ENCODE measurements at places on chromosomes 3 and 15.

- no peak for DNase-seq
Measured at GRCh38 chr15:70717237-70717793, 46.0 kb downstream of the UACA start.

- no peak for DNase-seq
Measured at GRCh38 chr15:84881520-84881830, 3.0 kb upstream of the SLC28A1 start.

DNA sequence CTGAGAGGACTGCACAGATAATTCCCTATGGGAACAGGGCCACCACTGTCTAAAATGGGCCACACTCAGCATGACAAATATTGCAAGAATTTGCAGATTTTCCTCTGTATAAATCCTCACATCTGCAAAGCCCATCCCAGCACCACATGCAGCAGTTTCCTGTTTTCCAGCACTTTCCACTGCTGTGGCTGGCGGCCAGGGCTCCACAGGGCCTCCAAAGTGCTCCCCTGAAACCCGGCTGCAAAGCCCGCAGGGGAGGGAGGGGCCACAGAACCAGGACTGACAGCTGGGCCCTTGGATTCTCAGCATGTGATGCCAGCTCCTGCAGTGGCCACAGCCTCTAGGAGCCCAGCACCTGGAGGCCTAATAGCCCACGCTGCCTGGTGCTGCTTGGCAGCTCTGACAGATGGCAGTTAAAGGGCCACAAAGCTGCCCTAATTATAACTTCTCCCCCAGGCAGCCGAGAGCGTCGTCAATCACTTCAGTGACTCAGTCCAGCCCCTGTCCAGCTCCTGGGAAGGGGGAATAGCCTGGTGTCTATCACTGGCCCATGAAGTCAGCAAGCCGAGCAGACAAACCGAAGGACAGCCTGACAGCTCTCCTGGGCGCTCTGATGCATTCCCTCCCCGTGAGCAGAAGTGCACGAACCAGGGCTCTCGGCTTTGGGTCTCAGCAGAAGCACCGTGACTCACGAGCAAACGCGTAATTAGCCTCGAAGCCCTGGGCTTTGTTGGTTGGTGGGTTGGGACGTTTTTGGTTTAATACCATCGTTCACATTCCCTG lies 4.7 kb downstream of the LRRC15 start:
- DNase-seq, result no peak

- DNase-seq, result no peak
Measured at GRCh38 chr15:64285871-64286270, 70.1 kb downstream of the CSNK1G1 start.

DNA sequence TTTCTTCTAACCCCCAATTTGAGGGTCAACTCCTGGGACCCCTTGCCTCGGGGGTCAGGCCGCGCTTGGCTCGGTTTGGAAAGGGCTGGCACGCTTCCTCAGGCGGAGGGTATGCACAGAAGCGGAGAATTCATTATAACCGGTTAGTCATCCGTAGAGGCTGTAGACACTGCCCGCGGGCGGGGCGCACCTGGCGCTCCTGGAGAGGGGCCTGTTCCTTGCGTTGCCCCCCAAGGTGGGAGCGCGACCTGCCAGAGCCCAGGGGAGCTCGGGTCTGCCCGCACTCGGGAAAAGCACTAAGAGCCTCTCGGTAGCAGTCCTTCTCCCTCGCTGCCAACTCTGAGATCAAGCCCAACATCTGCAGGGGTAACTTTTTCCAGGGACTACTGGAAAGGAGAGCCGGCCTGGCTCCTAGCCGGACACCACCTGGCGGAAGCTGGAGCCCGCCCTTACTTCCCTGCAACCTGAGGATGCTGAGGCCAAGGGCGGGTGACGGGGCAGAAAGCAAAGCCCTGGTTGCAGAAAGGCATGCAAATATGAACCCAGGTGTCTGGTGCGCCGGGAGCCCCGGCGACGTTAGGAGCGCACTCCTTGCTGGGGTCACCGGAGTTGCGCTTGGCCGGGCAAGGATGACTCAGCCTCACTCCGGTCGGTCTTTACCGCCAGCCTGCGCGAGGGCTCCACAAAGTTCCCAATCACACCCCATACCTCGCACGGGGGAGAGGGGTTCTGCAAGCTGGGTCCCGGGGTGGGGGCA lies 1.5 kb upstream of the CACNA2D3 start:
- no peak for DNase-seq

GRCh38 chr15:70801109-70801508 lies 37.8 kb upstream of the UACA start:
- DNase-seq, result no peak

DNA sequence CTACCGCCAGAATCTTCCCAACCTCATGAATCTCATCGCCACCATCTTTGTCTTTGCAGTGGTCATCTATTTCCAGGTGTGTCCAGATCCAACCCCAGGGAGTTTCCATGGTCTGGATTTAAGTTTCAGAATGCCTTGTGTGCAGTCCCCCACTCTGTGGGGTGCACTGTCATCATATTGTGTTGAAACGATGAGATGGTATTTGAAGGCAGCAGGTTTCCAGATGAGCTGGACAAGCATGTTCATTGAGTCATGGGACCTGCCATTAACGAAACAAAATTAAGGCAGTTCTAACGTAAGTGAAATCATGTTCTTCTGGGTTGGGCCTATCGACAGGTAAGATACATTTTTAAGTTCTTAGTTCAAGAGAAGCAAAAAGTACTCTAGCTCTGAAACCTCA lies 12.7 kb downstream of the SEC61A1 start:
- no peak for DNase-seq

DNA sequence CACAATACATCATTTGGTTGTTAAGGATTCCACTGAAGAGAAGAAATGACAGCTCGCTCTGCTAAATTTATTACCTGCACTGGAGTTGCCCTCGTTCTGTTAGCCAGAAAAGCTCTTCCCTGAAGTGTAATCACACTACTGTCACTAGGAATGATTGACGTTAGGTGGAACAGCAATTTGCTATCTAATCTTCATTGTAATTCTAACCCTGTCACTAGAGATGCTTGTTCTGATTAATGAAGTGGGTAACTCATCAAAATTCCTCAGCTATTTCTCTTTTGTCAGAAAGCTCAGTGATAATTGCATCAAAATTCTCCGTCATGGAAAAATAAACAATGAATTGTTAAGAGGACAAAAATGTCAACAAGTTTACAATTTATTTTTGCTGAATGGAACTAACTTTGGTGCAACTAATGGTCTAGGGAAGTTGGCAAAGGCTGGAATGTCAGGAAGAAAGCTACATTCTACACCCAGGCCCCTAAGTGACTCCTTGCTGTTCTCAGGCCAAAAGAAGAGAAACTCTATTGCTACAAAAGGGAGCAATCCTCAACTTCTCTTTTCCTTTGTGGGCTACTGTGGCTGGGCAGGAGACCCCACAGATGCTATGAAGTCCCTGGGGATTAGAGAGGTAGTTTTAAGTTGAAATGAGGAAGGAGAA lies 34.1 kb downstream of the CCDC191 start:
- DNase-seq, result no peak

DNA sequence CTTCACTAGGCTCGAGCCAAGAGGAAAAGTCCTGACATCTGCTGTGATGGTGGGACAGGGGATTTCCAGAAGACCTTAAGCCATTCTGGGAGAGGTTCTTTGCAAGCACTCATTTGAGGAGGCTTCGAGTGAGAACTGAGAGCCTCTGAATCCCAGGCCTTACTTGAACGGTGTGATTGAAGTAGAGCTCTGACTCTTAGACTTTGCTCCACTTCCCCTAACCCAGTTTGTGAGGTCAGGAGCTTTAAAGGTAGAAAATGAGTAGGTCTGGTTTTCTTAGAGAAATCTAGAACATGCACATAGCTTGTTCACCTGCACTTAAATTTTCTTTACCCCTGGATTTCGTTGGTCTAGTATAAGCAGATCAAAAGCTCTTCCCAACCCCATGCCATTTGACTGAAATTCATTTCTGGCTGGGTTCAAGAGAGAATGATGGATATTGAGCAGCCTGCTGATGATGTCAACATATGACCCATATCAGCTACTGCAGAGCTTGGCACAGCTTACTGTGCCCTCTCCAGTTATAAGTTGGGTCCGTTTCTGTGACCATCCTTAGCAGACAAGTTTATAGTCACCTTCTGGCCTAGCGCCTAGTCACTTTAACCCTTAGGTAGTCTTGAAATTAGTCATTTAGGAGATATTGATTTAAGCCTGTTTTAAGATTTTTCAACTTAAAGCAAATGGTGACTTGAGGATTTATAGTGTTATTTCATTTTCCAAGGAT lies 229.2 kb upstream of the CHRM5 start:
- DNase-seq, result no peak

GRCh38 chr3:40864146-40864782 lies 335.0 kb upstream of the CTNNB1 start:
- DNase-seq, result no peak

DNA sequence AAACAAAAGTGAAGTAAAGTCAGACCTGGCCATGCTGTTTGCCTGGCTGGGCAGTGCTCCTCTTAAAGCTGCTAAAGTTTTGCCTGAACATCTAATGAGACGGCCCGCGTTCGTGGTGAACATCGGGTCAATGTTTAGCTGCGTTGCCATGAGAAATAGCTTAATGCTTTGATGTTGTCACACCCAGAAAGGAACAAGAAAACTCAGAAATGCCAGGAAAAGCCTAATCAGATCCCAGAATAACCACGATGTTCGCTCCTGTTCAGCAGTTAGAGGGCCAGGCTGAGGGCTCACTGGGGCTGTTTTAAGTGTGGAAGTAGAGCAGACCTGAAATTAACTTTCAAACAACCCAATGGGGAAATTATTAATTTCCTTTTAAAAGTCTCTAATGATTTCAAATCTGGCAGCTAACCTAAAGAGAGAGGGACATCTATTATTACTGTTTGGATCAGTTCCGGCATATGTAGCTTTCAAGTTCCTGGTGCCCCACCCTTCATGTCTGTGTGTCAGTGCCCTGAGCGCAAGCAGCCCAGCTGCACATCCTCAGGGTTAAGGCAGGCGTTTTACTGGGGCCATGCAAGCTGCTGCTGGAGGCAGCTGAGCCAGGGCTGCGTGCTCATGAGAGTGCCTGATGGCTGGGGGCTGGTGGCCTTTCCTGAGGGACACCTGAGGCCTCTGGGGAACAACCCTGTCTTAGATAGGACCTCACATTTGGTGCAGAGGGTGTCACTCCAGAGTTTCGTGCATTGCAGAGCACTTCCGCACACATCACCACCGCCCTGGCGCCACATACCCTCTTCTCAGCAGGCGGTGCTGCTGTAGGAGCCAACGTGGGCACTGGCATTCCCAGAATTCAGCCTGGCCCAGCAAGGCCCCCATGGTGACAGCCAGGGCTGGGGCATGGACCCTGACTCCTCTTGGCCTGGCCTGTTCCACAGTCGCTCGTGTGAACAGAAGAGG lies 76.6 kb downstream of the LRRK1 start:
- no peak for DNase-seq

DNA sequence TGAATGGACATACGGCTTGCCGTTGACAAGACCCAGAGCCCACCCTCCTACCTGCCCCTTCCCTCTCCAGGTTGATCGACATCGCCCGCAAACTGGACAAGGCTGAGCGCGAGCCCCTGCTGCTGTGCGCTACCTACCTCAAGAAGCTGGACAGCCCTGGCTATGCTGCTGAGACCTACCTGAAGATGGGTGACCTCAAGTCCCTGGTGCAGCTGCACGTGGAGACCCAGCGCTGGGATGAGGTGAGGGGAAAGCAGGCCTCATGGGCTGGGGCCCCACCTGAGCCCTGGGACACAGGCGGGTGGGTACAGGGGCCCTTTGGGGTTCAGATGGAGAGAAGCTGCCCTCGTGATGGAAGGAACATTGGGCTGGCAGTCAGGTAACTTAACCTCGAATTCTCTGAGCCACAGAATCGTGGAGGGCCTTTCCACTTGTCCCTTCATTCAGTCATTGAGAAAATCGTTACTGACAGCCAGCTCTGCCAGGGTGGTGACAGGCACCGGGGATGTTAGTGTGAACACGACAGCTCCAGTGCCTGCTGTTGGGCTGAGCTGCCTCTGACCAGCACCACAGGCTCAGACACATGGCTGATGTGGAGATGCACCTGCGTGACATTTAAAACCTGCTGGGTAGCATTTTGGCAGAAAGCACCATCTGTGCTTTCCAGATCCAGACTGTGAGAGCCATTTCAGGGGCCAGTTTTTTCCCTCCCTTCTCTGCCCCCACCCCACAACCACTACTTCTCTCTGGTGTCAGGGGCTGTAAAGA lies 25.6 kb upstream of the RHO start:
- DNase-seq, result no peak

DNA sequence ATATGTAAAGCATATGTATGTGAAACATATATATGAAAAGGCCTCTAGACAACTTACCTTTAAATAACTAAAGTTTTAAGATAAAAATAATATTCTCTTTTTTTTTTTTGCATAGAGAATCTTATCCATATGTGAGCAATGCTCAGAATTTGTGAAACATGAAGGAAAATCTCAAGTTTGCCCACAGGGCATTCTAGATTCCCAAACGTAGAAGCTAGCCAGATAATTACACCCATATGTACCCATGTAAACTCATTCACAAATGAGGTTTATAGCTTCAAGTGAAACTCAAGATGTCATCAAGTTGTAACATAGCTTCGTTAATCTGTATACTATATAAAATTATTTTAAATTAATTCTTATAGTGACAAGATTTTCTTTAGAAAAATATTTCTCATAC lies 537.3 kb upstream of the NR2F2 start:
- DNase-seq, result no peak

GRCh38 chr15:62773369-62774165 lies 269.0 kb upstream of the TPM1 start:
- DNase-seq, result no peak

GRCh38 chr3:2978977-2979732 lies 131.0 kb downstream of the IL5RA start:
- DNase-seq, result no peak

GRCh38 chr3:72533591-72534473 lies 314.4 kb downstream of the SHQ1 start:
- DNase-seq, result no peak

DNA sequence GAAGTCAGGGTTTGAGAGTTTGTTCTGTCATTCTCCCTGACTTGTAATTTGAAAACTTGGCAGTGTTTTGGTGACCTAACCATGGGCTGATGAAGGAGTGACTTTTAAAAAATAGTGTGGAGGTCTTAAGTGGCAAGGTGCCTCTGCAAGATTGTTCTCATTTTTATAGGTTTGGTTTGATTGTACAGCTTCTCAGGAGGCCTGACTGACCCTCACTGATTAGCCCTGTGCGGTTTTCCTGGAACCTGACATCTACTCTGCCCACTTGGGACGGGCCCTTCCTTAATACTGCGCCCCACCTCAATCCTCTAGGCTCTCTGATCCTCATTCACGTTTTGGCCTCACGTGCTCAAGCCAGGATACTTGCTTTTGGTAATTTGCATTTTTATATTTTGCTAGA lies 2.8 kb downstream of the UBE2E1 start:
- DNase-seq, result no peak

- DNase-seq, result no peak
Measured at GRCh38 chr3:141498598-141499223, 11.9 kb downstream of the RASA2 start.

Measured in RWPE2 (cell line).